Activated CD8-positive, alpha-beta T cell treated with anti-CD3 and anti-CD28 coated beads for 36 hours (primary cell): ENCODE measurements at places on chromosomes 11 and 22.

GRCh38 chr22:41338614-41339212 is 37.4 kb downstream of the ZC3H7B start:
- no peak overlapping the region for H3K27ac ChIP-seq
- H3K27me3 ChIP-seq: no peaks in the 10 kb centered on the region
- no peak for DNase-seq
- H3K36me3 ChIP-seq: peaks cover 13% of the 10 kb centered on the region

DNA sequence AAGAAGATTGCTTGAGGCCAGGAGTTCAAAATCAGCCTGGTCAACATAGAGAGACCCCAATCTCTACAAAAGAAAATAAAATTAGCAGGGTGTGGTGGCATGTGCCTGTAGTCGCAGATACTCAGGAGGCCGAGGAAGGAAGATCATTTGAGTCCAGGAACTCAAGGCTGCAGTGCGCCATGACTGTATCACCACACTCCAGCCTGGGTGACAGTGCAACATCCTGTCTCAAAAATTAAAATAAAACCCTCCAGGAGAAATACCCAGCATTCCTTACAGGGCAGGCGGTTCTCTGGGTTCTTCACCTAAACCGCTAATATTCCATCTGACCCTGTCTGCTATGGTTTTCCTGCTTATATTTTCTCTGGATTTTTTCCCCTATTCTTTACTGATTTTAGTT is 13.5 kb downstream of the TCF20 start:
- H3K27ac ChIP-seq: peak overlapping the region; percentile 55
- no peak overlapping the region for H3K4me3 ChIP-seq
- H3K4me1 ChIP-seq: peaks cover 64% of the 10 kb centered on the region
- H3K36me3 ChIP-seq: peaks cover 6% of the 10 kb centered on the region

DNA sequence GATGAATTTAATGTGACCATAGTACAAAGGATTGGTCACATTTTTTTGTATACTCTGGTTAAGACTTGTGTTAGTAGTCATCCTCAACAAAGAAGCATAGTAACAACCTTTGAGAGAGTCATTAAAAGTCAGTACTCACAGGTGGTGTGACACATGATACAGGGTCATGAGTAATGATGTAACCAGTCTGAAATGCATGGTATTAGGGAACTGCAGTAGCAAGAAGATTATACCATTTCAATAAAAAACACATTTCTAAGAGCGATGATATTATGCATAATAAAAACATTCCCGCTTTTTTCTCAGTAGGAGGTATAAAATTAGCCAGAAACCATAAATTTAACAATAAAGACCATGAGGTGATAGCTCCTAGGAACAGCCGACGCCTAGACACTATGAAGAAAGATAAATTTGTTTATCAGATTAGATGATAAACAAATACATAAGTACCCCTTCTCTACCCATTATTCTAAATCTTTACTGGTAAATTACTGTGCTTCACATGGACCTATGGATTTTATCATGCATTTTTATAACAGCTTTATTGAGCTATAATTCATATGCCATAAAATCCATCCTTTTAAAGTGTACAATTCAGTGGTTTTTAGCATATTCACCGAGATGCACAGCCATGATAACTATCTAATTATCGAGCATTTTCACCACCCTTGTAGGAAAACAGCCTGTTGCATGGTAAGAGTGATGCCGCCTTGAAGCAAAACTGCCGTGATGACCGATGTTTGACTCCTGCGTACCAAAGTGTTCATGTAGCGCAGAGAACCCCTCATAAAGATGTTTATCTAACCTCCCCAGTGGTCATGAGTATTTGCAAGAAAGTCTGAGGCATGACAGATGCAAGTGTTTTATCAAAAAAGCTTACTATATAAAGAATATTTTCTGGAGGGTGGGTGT is 41.8 kb downstream of the TMPRSS5 start:
- H3K36me3 ChIP-seq: no peaks in the 10 kb centered on the region
- no peak overlapping the region for H3K27ac ChIP-seq
- no peaks in the 10 kb centered on the region for H3K4me1 ChIP-seq
- no peak overlapping the region for H3K4me3 ChIP-seq
- DNase-seq: no peak

DNA sequence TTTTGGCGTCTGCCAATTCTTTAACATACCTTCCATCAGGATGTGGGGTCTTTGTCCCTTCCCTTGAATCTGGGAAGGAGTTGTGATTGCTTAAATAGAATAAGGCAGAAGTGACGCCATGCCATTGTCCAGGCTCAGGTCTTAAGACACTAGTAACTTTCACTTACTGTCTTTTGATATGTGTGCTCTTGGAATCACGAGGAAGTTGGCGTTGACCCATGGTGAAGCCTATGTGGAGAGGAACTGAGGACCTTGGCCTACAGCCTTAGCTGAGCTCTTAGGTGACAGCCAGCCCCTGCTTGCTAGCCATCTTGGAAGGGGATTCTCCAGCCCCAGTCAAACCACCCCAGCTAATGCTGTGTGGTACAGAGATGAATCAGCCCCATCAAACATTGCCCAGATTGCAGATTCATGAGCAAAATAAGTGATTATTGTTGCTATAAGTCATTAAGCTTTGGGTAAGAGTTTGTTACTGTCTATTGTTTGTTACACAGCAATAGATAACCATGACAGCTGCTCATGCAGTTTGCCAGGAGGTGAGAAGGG is 17.6 kb upstream of the CLPB start:
- H3K4me1 ChIP-seq: no peaks in the 10 kb centered on the region
- DNase-seq: no peak
- no peak overlapping the region for H3K4me3 ChIP-seq
- H3K27ac ChIP-seq: no peak overlapping the region

DNA sequence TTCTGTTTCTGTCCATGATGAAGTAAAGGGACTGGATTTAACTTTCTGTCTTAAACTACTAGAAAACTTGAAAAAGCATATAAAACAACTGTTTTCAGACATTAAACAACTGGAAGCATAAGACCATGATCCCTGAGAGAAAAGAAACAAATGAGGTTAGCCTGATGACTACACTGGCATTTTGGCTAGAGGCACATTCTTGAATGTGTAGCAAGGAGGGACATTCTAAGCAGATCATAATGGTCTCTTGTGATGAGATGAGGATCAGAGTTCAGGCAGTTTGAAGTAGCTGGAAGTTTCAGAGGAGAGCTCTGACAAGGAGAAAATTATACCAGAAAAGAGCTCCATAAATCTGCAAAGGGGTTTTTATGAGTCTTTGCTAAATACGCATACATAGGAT is 75.4 kb downstream of the AASDHPPT start:
- no peak overlapping the region for H3K4me3 ChIP-seq
- no peaks in the 10 kb centered on the region for H3K4me1 ChIP-seq
- no peak overlapping the region for H3K27ac ChIP-seq
- H3K36me3 ChIP-seq: no peaks in the 10 kb centered on the region
- no peak for DNase-seq

- H3K4me3 ChIP-seq: no peak overlapping the region
- H3K36me3 ChIP-seq: peaks cover 2% of the 10 kb centered on the region
- no peak for DNase-seq
- peaks cover 60% of the 10 kb centered on the region for H3K27me3 ChIP-seq
- H3K4me1 ChIP-seq: peaks cover 39% of the 10 kb centered on the region
Observed at GRCh38 chr11:34653851-34654482, 33.1 kb downstream of the EHF start.

GRCh38 chr11:125337836-125338834 is 157.9 kb downstream of the FEZ1 start:
- H3K4me1 ChIP-seq: no peaks in the 10 kb centered on the region
- no peak overlapping the region for H3K4me3 ChIP-seq
- H3K27ac ChIP-seq: no peak overlapping the region

GRCh38 chr22:17637490-17638181 is 921 bp upstream of the BCL2L13 start:
- H3K4me1 ChIP-seq: peaks cover 18% of the 10 kb centered on the region
- H3K27ac ChIP-seq: peak overlapping the region; percentile 96
- peak overlapping the region; percentile 92 for H3K4me3 ChIP-seq
- H3K27me3 ChIP-seq: no peaks in the 10 kb centered on the region

- no peak overlapping the region for H3K4me3 ChIP-seq
- H3K4me1 ChIP-seq: peaks cover 36% of the 10 kb centered on the region
- no peaks in the 10 kb centered on the region for H3K27me3 ChIP-seq
- H3K27ac ChIP-seq: no peak overlapping the region
- no peak for DNase-seq
- no peaks in the 10 kb centered on the region for H3K36me3 ChIP-seq
Observed at GRCh38 chr22:20246368-20247009, 21.6 kb downstream of the RTN4R start.

- H3K4me3 ChIP-seq: no peak overlapping the region
- no peak overlapping the region for H3K27ac ChIP-seq
- no peaks in the 10 kb centered on the region for H3K27me3 ChIP-seq
- no peaks in the 10 kb centered on the region for H3K4me1 ChIP-seq
- H3K36me3 ChIP-seq: no peaks in the 10 kb centered on the region
Observed at GRCh38 chr11:36077886-36078685, 134.2 kb downstream of the LDLRAD3 start.

DNA sequence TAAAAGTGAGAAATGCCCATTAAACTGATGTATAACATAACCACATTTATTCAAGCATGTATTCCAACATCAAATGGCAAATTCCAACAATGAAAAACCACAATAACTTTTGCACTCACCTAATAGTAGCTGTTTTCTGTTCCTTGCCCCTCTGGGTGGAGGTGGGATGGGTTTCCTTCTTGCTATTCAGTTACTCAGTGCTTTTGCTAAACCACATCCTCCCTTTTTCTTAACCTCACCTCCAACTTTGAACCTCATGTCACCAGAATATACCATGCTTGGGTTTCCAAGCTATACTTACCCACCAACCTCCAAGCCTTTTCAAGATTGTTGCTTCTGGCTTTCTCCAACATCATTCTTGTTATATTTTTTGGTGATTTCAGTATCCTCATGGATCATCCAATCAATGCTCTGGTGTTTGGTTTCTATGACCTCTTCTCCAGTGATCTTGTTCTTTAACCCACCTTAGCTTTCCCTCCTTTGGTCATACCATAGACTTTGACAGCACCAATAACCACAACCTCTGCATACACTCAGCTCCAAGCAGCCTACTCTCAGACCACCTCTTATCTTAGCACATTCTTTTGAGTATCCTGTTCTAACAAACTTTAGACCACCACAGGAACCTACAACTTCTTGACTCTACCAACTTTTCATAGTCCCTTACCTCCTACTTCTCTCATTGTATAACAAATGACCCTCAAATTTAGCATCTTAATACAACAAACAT is 3.2 kb upstream of the CCDC15 start:
- no peak overlapping the region for H3K4me3 ChIP-seq
- H3K4me1 ChIP-seq: peaks cover 11% of the 10 kb centered on the region
- no peaks in the 10 kb centered on the region for H3K27me3 ChIP-seq
- H3K27ac ChIP-seq: peak overlapping the region; percentile 40
- peaks cover 8% of the 10 kb centered on the region for H3K36me3 ChIP-seq

DNA sequence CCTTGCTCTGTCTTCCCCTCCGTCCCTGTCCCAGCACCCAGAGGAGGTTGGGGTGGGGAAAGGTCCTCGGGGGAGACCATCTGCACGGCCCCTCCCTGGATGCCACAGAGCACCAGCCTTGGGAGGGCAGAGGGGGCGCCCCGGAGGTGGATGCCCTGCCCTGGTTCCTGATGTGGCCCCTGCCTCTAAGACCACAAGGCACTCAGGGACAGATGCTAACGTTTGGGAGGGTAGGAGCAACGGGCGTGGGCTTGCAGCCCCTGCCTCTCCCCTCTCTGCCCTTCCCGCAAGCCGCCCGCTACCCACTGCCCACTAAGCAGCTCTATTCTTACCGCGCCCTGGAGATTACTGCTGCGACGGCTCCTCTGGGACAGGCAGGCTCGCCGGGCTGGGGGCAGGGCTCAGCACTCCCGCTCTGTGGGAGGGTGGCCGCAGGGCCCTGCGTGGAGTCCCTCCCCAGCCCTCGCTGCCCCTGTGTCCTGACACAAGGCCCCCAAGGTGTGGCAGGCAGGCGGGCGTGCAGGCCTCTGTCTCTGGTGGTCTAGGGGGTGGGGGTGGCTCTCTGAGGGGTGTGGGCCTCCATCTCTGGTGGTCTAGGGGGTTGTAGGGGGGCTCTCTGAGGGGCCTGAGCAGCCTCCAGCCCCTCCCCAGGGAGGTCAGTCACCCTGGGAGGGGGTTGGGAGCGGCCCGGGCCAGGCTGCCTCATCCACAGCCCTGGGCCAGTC is 14.9 kb downstream of the BRSK2 start:
- H3K27me3 ChIP-seq: no peaks in the 10 kb centered on the region
- no peak for DNase-seq
- no peaks in the 10 kb centered on the region for H3K4me1 ChIP-seq
- no peak overlapping the region for H3K4me3 ChIP-seq

DNA sequence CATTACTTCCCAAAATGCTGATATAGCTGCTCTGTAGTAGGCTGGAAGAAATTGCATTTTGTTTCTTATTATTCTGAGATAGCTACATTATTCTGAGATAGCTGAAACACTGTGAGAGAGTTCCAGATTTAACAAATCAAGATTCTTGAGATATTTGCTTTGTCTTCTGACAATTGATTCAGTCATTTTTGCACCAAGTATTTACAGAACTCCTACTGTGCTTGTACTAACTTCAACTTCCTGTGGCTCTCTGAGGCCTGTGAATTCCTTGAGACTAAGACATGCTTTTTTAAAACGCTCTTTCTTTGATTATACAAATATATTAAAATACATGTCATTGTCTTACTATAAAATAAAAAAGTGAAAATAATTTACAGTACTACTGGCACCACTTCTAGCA is 52.7 kb downstream of the USP47 start:
- no peak overlapping the region for H3K27ac ChIP-seq
- H3K27me3 ChIP-seq: no peaks in the 10 kb centered on the region
- DNase-seq: no peak
- H3K4me3 ChIP-seq: no peak overlapping the region
- peaks cover 15% of the 10 kb centered on the region for H3K36me3 ChIP-seq

GRCh38 chr11:50182486-50182885 is 149.8 kb downstream of the OR4C45 start:
- no peak overlapping the region for H3K27ac ChIP-seq
- H3K27me3 ChIP-seq: no peaks in the 10 kb centered on the region
- DNase-seq: no peak
- H3K36me3 ChIP-seq: no peaks in the 10 kb centered on the region
- no peak overlapping the region for H3K4me3 ChIP-seq

DNA sequence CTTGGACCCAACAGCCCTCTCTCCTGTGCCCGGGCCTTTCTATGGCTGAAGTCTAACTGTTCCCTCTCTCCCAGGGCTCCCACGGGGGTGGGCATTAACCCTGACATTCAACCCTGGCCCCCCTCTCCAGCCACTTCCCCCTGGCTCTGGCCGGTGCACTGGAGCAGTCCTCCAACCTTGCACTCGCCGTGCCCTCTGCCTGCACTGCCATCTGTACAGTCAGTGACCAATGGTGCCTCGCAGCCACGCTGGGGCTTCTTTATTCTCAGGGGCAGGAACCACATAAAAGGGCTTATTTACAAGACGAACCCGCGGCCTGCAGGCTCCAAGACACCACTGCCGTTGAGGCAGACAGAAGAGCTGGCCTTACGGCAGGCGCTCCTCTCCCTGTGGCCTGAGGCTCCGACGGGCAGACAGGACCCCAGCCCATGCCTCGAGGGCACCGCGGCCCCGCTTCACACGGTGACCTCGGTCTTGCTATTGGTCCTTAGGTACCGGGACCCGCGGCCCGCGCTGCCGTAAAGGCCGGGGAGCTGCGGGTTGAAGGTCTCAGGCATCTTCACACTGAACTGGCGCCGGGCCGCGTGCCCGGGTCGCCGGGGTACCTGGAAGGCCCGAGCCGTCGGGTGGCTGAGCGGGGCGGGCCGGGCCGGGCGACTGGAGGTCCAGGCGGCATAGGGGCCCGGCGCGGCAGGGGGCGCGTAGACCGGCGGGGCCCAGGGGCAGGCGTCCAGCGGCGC is 5.4 kb downstream of the SHISA8 start:
- H3K4me1 ChIP-seq: peaks cover 33% of the 10 kb centered on the region
- no peak for DNase-seq
- H3K27ac ChIP-seq: no peak overlapping the region
- H3K4me3 ChIP-seq: peak overlapping the region; percentile 14
- H3K27me3 ChIP-seq: peaks cover 29% of the 10 kb centered on the region
- peaks cover 2% of the 10 kb centered on the region for H3K36me3 ChIP-seq
